ENCODE measurements at places on chromosomes 1 and 21. TPM values are rescaled to one million over a fixed set of nuclear protein-coding genes. Genes with fewer than 3 reads are reported as not detected.
A peak's percentile ranks its signal among the peaks of the same experiment; 100 is the strongest.

DNA sequence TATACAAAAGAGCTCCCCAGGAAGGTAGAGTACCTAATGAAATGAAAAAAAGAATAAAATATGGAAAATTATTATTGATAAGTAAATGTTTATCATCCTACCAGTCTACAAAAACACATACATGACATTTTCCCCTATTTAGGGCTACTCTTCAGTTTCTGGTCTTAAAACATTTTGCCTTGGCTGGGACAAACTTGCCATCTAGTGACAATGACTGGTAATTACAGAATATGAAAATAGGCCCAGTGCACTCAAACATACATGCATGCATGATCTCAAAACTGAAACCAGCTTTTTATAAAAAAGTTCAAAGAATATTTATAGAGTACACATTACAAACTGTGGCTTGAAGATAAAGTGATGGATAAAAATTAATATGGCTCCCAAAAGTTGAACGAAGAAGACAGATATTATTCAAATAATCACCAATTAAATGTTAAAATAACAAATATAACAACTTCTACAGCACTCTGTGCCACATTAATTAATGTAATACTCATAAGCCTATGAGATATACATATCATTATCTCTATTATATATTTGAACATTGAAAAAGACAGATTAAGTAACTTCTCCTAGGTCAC, 10.5 kb upstream of the RNPC3 start:
- H3K4me1 ChIP-seq: peaks cover 1% of the 10 kb centered on the region
- H3K27me3 ChIP-seq: no peaks in the 10 kb centered on the region
- no peak overlapping the region for H3K4me3 ChIP-seq
- peaks cover 4% of the 10 kb centered on the region for H3K36me3 ChIP-seq

GRCh38 chr21:35405981-35406380, 356.9 kb upstream of the RUNX1 start:
- H3K4me3 ChIP-seq: no peak overlapping the region
- H3K27ac ChIP-seq: no peak overlapping the region
- no peak for DNase-seq
- peaks cover 9% of the 10 kb centered on the region for H3K4me1 ChIP-seq
- H3K27me3 ChIP-seq: no peaks in the 10 kb centered on the region

The TBX19 gene
- total RNA-seq: 3.5 TPM

The CD1D gene
- total RNA-seq: not detected

GRCh38 chr1:62826901-62827300, 43.0 kb downstream of the ATG4C start:
- no peak overlapping the region for H3K27ac ChIP-seq
- no peaks in the 10 kb centered on the region for H3K4me1 ChIP-seq
- DNase-seq: no peak
- no peak overlapping the region for H3K4me3 ChIP-seq
- H3K27me3 ChIP-seq: no peaks in the 10 kb centered on the region

DNA sequence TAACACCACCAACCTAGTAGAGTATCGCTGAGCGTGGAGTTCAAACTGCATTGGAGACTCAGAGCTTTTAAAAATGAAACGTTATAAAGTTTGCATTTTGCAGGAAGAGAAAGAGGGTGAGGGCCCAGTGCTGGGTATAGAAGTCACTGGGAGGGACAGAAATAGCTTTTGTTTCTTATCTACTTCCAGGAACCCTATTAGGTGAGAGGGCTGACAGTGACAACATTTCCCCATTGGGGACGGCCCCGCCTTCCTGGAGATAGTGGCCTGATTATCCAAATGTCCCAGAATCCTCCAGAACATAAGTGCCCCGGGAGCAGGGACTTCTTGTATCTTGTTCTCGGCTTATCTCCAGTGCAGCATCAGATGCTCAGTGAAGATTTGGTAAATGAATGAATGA, 574.9 kb downstream of the PTPRU start:
- peak; percentile 48 for DNase-seq
- no peak overlapping the region for H3K4me3 ChIP-seq
- H3K27me3 ChIP-seq: peaks cover 8% of the 10 kb centered on the region
- H3K36me3 ChIP-seq: no peaks in the 10 kb centered on the region

- no peaks in the 10 kb centered on the region for H3K27me3 ChIP-seq
- H3K36me3 ChIP-seq: no peaks in the 10 kb centered on the region
- H3K4me1 ChIP-seq: peaks cover 15% of the 10 kb centered on the region
- no peak overlapping the region for H3K27ac ChIP-seq
Measured at GRCh38 chr1:30726236-30726635, 2.9 kb upstream of the MATN1 start.

DNA sequence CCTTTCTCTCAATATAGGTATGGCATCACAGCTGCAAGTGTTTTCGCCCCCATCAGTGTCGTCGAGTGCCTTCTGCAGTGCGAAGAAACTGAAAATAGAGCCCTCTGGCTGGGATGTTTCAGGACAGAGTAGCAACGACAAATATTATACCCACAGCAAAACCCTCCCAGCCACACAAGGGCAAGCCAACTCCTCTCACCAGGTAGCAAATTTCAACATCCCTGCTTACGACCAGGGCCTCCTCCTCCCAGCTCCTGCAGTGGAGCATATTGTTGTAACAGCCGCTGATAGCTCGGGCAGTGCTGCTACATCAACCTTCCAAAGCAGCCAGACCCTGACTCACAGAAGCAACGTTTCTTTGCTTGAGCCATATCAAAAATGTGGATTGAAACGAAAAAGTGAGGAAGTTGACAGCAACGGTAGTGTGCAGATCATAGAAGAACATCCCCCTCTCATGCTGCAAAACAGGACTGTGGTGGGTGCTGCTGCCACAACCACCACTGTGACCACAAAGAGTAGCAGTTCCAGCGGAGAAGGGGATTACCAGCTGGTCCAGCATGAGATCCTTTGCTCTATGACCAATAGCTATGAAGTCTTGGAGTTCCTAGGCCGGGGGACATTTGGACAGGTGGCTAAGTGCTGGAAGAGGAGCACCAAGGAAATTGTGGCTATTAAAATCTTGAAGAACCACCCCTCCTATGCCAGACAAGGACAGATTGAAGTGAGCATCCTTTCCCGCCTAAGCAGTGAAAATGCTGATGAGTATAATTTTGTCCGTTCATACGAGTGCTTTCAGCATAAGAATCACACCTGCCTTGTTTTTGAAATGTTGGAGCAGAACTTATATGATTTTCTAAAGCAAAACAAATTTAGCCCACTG, 11.5 kb downstream of the HIPK1 start:
- no peak for DNase-seq
- H3K4me1 ChIP-seq: peaks cover 22% of the 10 kb centered on the region
- H3K36me3 ChIP-seq: peaks cover 27% of the 10 kb centered on the region
- H3K27ac ChIP-seq: peak overlapping the region; percentile 25
- H3K27me3 ChIP-seq: no peaks in the 10 kb centered on the region

- no peaks in the 10 kb centered on the region for H3K27me3 ChIP-seq
- H3K4me1 ChIP-seq: peaks cover 1% of the 10 kb centered on the region
- H3K27ac ChIP-seq: no peak overlapping the region
- DNase-seq: no peak
- H3K36me3 ChIP-seq: no peaks in the 10 kb centered on the region
- no peak overlapping the region for H3K4me3 ChIP-seq
Measured at GRCh38 chr1:87598429-87598828, 269.7 kb downstream of the LMO4 start.

GRCh38 chr1:169650551-169650950, 20.6 kb upstream of the SELP start:
- H3K4me3 ChIP-seq: no peak overlapping the region
- H3K4me1 ChIP-seq: no peaks in the 10 kb centered on the region
- peaks cover 16% of the 10 kb centered on the region for H3K27me3 ChIP-seq
- H3K36me3 ChIP-seq: no peaks in the 10 kb centered on the region

DNA sequence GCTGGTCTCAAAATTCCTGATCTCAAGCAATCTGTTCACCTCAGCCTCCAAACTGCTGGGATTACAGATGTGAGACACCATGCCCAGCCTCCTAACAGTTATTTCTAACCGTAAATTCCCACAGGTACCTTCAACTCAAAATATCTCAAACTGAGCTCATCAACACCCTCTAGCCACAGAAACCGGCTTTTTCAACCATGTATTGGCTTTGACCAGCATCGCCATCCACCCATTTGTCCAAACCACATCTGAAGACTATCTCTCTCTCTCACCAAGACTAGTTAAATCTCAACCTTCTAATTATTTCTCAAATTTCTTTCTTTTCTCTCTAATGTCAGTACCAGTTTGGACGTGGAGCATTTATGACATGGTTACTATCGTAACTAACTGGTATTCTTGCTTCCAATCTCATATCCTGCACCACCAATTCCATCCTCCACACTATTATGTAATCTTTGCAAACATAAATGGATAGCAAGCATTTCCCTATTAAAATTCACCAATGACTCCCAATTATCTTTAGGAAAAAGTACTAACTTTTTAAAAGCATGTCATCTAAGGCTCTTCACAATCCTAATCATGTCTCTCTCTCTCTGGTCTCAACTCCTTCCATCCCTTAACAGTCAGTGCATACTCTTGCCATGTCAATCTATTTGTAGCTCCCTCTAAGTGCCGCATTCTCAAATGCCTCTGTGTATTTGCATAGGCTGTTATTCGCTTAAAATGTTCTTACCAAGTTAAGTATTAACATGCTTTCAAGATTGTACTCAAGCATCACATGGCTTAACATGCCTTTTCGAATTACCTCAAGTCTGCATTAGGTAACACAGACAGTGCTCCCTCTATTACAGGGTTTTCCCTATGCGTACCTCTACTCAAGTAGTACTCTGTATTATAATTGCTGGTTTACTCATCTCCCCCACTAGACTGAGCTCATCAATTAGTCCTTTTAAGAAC, 18.1 kb downstream of the RSBN1 start:
- no peaks in the 10 kb centered on the region for H3K27me3 ChIP-seq
- H3K4me3 ChIP-seq: no peak overlapping the region
- H3K27ac ChIP-seq: no peak overlapping the region
- DNase-seq: no peak
- H3K4me1 ChIP-seq: peaks cover 7% of the 10 kb centered on the region
